Activated CD4-positive, alpha-beta T cell treated with anti-CD3 and anti-CD28 coated beads, Interleukin-2, amount 50 U/mL, for 1 hour (primary cell): ENCODE measurements at places on chromosomes 7 and 10.
A peak's percentile ranks its signal among the peaks of the same experiment; 100 is the strongest.

GRCh38 chr7:22668971-22669401 lies 58.0 kb upstream of the IL6 start:
- no peak for DNase-seq

- DNase-seq, result peak; percentile 71
Observed at GRCh38 chr10:26438534-26439341, 597 bp downstream of the APBB1IP start.

- no peak for DNase-seq
Observed at GRCh38 chr10:61898435-61898778, 3.1 kb upstream of the ARID5B start.

GRCh38 chr7:23205909-23206767 lies 24.3 kb downstream of the NUP42 start:
- DNase-seq, result no peak

DNA sequence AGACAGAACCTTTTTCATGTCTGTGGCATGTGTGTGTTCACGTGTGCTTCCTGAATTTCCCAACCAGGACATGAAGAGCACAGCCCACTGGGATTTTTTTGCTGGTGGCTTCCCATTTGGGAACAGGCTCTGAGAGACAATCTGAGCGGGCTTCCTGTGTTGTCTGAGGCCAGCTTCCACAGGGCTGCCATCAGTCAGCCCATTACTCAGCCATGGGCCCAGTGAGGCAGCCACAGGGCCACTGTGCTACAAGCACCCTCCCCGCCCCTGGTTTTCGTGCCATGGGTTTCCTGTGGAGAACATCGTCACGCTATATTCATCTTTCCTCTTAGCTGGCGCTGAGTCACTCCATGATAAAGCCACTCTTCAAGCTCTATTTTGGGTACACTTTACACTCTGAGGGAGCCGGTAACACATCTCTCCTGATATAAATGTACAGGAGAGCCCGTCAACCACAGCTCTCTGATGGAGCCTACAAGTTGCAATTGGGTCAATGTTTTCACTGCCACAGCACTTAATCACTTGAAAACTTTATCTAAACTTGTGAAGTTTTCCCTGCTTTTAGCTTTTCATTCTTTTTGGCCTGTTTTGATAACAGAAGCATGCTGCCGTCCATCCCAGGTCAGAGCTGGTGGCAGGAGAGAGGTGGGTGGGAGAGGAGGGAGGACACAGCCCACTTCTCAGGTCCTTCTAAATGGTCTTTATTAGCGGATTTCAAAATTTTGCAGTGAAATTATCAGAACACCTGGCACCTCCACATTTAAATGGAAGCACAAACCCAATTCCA lies 96.9 kb downstream of the HIPK2 start:
- peak; percentile 25 for DNase-seq

GRCh38 chr10:62243647-62243997 lies 25.0 kb downstream of the RTKN2 start:
- DNase-seq, result no peak

DNA sequence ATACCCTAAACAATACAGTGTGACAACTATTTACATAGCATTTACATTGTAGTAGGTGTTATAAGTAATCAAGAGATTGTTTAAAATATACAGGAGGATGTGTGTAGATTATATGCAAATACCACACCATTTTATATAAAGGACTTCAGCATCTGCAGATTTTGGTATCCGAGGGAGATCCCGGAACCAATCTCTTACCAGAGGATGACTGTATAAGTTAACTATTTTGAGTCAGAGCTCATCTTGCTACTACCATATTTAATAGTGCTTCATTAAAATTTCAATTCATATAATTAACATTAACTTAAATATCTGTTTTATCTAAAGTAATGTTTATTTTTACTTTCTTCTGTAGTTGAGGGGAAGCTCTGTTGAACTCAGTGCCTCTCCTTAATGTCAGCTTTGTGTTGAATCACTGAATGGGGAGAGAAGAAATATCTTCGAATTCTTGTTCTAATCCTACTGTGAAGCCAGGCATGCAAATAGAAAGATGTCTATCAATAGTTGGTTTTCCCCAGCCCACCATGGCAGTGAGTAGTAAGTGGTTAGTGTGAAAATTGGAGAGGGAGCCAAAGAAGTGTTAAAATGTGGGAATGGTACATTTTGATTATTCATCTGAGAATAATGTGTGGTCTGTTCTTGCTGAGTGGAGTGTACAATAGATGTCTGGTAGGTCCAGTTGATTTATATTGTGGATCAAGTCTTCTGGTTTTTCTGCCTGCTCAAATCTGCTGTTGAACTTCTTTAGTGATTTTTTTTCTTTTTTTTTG lies 90.1 kb upstream of the CYP26C1 start:
- no peak for DNase-seq

GRCh38 chr7:139183251-139183650 lies 47.8 kb upstream of the UBN2 start:
- DNase-seq, result no peak

DNA sequence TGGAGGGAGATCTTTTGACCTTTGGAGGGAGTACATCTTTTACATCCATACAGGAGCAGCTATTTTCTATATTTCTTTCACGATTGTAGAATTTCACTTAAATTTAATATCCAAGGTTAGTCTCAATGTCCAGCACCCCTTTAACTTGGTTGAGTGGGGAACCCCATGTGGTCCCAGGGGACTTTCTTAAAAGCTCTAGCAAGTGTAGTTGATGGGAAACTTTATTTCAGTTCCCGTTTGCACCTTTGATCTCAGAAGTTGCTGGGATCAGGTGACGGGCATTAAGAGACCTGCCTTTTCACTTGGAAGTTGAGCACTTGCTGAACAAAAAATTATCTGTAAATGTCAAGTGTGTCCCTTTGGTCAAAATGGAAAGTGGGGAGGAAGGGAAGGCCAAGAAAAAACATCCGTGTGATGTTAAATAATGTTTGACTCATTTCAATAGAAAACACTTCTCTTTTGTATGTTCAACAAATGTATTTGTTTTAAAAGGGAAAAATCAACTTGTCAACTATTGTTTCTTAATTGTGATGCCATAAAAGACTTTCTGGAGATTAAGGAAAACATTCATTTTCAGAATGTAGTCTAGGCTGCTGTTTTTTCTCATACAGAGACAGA lies 370.1 kb upstream of the GALNT17 start:
- DNase-seq, result no peak

DNA sequence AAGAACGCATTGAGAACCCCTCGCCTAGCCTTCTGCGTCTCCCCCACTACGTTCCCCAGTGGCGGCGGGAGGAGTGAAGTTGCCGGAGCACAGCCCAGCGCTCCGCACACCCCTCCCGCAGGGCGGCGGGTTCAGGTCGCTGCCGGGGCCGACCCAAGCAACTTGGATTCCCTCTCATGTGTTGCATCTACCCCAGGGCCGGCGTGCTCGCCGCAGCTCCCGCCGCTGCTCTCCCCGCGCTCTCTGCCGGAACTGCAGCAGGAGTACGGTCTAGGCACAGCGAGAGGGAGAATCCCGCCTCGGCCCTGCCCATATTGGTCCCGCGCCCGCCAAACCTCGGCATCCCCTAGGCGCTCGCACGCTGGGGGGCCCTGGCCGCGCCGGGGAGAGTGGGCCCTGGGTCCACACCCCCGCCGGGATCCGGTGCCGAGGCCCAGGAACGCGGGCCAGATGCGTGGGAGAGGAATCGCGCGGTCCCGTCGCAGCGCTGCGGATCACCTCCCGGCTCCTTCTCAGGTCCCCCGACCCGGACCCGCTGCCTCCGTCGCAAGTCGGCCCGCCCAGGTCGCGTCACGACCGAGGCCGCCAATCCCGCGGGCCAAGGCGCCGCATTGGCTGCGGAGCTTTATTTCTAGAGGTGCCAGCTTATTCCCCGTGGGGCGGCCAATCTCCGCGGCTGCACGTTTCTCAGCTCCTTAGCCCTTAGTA lies 648 bp upstream of the TMEM243 start:
- DNase-seq, result peak; percentile 79

DNA sequence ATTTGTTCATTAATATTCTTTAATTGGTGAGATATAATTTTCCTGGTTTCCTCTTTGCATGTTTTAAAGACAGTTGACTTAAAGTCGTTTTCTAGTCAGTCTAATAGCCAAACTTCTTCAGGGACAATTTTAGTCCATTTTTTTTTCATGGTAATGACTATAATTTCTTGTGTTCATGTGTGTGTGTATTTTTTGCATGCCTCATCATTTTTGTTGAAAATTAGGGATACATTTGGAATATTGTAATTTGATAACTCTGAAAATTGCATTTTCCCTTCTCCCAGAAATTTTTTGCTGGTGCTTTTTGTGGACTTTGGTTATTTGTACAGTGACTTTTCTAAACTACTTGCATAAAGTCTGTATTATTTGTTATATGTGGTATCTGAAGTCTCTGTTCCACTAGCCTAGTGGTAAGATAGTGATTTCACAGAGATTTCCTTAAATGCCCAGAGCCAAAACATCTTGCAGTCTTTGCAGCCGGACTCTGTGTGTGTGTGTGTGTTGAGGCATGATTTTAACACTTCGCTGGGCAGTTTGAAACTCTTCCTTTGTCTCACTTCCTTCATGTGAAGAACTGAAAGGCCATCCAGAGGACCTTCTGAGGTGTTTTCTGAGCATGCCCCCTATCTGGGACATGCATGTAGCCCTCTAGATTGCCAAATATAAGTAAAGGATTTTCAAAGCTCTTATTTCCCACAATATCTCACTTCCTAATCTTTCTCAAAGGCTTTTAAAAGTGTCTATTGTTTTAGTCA lies 40.9 kb upstream of the ZNF365 start:
- DNase-seq, result no peak

DNA sequence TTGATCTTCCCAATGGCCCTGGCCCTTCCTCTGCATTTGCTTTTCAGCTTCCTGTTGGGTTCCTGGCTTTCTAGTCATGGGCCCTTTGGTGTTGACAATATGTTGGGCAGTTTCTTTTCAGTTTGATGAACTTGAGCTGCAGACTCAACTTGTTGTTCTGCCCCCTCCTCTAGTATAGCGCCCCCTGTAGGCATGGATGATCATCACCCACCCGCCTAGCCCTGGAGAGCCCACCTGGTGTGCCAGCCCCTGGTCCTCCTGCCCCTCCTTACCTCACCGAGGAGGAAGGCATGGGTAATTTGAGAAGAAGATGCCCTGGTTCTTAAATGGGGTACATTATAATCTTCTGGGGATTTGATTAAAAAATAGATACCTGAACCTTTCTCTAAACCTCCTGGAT lies 271.2 kb downstream of the SNX10 start:
- no peak for DNase-seq

DNA sequence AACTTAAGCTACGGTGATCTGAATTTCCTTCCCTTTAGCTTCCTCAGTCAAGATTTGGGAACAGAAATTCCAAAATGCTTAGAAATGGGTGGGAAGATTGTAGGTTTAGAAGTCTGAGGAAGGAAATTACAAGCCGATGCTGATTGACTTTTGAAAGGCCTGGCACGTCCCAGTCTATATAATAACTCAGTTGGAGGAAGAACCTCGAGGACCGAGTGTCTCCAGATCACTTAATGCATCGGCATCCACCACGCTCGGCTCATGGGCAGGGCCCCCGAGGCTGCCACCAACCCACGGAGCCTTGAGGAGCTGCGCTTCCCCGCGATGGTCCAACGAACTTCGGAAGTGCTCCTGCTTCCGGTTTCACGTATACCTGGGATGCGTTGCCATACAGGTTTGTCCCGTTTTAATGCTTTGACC lies 10.4 kb upstream of the SP8 start:
- no peak for DNase-seq

DNA sequence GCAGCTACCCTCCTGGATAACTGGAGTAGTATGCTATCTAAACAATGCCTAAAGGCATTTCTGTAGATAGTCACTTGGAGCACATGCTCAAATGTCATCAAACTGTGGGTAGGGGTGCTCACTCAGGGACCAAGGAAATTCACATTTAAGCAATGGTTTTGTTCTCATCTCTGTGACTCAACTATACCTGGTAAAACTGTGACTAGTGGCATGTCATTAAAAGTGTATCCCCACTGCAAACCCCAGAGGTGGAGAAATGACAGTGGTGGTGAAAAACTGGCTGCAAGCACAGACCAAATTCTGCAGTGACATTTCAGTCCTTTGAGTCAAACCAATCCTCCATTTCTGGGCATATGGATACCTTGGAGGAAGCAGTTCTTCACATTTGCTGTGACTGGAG lies 134.2 kb upstream of the EFCAB10 start:
- no peak for DNase-seq

DNA sequence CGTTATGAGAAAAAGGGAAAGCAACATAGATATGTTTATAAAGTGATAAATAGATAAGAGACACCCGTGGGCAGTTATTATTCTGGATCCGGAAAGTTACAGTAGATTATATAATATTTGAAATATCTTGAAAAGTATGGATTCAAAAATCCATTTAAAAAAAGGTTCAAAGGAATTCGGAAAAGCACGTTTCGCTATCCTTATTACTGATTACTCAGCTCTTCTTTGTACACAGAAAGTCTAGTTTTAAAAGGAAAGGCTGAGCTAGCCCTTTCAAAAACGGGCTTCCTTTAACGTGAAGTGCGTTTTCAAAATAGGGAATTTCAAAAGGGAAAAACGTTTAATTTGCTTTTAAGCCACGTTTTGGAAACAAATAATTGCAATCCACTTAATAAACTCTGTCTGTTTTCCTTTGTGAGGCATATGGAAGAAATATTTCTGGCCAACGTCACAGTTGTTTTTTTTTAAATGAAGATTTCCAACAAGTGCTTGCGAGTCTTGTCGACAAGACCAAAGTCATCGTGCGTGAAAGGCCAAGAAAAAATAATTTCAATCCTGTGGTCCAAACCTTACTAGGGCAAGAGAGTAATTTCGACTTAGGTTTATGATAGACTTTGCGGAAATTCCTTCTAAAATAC lies 2.2 kb upstream of the SKIDA1 start:
- no peak for DNase-seq

DNA sequence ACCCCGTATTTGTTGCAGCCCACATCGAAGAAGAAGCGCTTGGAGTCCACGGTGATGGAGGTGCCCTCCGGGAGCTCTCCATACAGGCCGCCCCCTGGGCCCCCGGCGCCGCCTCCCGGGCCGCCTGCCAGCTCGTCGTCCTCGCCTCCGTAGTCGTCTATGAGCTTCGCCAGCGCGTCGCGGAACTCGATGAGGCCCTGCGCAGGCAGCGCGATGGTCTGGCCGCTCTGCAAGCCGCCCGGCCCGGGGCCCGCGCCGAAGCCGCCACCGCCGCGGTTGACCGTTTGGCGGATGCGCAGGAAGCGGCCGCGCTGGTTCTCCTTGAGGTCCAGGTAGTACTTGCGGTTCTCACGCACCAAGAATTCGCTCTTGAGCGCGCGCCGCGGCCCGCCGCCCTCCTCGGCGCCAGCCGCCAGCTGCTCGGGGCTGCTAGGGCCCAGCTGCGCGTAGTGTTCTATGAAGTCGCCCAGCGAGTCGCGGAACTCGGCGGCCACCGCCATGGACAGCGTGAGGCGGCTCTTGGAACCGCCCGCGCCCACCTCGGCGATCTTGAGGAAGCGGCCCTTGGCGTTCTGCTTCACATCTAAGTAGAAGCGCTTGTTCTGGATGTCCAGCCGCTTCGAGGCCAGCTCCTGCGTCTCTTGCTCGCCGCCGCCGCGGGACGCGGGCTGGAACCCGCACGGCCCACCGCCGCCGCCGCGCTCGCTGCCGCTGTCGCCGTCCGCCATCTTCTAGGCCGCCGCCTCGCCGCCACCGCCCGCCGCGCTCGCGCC lies 523 bp downstream of the PURB start:
- DNase-seq, result peak; percentile 49

DNA sequence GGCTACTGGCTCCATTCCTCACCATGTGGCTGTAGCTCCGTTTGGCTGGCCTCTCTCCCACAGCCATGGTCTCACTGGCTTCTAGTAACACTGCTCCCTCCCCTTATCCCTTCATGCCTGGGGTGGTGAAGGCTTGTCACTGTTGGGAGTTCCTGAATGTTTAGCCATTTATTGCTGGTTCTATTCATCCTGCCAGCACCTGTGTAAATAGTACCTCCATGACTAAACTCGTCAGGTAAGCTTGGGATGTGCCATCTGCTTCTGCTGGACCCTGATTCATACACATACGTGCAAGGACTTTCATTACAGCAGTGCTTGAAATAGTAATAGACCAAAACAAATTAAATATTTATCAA lies 61.6 kb downstream of the CCDC71L start:
- DNase-seq, result no peak
